ENCODE measurements at places on chromosomes 7 and 10.

DNA sequence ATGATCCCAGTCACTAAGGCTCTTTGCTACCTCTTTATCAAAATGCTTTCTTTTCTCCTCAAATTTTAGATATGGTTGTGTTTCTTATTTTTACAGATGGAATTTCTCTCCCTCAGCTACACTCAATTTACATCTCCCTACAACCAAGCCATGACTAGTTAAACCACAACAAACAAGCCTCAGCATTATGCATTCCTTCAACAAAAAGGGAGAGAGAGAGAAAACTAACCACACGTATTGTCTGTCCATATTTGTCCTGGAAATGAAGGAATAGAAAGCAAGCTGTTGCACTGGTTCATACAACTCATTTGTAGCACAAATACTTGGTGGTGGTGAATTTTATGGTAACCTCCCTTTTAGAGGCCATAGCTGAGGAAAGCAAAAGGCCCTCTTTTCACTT, 286.4 kb downstream of the AHR start:
- no peak for DNase-seq

DNA sequence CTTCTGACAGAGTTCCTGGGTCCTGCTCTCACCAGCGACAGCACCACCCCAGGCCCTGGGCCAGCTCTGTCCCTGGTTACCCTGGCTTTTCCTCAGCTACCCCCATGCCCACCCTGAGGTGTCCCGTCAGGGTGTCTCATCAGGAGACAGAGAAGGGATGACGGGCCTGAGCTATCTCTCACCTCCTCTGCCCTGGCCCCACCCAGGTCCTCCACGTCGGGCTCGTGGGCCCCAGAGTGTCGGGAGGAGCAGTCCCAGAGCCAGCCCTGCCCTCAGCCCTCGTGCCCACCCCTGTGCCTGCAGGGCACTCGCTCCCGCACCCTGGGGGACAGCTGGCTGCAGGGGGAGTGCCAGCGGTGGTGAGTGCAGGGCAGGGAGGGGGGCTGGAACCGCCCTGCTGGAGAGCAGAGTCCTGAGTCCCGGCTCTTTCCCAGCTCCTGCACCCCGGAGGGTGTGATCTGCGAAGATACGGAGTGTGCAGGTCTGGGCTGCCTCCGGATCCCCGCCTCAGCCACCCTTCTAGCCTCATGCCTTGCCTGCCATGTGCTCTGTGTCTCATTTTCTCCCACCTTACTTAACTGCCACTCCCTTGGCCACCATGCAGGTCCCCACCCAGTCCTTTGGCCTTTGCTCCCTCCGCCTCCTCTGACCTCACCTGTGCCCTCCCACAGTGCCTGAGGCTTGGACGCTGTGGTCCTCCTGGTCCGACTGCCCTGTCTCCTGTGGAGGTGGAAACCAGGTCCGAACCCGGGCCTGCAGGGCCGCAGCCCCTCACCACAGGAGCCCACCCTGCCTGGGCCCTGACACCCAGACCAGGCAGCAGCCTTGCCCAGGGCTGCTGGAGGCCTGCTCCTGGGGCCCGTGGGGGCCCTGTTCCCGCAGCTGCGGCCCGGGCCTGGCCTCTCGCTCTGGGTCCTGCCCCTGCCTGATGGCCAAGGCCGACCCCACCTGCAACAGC, 16.7 kb upstream of the ZNF862 start:
- no peak for DNase-seq

DNA sequence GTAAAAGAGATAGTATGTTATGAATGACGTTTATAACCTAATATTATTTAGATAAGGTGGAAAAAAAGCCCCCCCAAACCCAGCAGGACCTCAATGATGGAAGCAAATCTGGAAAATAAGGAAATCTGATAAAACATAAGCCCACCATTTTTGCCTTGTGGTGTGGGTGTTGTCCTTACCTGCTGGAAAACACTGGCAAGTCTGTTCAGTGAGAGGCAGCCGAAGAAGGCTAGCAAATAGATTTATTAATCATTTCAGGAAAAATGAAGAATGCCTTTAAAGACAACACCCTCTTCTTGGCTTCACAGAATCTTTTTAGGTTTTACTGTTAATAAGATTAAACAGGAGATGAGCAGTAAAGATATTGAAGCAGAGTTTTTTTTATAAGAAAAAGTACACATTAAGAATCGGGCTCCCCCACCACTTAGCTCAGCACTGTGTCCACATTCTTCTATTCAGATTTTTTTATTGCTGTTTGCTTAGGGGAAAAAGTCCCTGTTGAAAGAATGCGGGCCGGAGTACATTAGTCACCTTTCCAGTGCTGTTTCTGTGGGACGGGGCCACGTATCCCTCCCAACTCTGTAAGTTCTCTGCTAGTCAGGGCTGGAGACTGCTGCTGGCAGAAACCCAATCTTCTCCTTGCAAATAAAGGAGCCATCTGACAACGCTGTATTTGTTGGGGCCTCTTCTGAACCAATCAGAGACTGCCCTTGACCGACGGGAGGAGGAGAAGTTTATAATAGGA, 104.1 kb downstream of the EVX1 start:
- DNase-seq = peak; percentile 36

DNA sequence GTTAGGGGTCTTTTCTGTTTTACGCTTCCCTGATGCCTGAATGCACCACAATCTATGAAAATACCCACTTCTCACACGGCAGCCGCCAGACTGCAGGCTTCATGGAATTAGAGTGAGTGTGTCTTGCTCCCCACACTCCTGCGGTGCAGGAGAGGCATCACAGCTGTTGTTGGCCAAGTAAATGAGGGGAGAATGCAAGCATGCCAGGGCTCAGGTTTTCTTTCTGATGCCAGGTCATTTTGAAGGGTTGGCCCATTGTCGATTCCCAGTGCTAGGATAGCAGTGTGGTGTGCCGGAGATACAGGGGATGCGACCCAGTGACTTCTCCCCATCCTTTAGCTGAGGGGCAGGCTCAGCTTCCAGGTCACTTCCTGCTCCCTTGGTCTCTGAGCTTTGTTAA, 16.3 kb downstream of the CXCL12 start:
- DNase-seq = no peak

- DNase-seq = no peak
Measured at GRCh38 chr7:107309296-107309695, 140.5 kb downstream of the HBP1 start.

- no peak for DNase-seq
Measured at GRCh38 chr10:74432841-74433594, 282.0 kb downstream of the ADK start.

- no peak for DNase-seq
Measured at GRCh38 chr10:29279779-29280487, 8.9 kb upstream of the LYZL1 start.

GRCh38 chr7:41708581-41709358, 5.9 kb upstream of the INHBA start:
- DNase-seq = no peak

DNA sequence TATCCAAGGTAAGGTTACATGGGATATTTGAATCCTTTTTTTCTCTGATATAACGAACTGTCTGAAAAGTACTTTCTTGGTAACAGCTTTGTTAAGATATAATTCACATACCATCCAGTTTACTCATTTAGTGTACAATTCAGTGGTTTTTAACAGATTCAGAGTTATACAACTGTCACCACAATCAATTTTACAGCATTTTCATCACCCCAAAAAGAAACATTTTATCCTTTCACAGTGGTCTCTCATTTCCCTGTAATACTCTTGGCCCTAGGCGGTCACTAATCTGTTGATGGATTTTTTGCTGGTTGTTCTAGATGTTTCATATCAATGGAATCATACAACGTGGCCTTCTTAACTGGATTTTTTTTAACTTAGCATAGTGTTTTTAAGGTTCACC, 91.6 kb downstream of the GLCCI1 start:
- DNase-seq = no peak

GRCh38 chr7:45872116-45873034, 507 bp downstream of the CCDC201 start:
- peak; percentile 60 for DNase-seq

DNA sequence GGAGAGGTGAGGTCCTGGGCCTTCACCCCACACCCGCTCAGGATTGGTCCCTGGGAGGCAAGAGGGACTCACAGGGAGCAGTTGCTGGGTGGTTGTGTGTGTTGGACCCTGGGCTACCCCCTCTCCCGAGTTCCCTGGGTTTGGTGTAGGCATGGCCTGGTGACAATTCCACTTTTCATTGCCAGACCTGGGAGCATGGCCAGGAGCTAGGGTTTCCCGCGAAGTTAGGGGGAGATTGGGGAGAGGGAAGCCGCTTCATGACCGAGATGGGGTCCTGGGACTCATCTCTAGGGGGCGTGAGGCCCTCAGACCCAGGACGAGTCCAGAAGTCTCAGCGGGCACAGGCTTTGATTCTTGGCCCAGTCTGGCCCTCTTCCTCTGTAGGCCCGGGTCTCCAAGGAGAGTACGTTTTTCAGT, 606 bp downstream of the PALD1 start:
- no peak for DNase-seq

GRCh38 chr7:36312064-36312914, 77.4 kb upstream of the ANLN start:
- DNase-seq = peak; percentile 79

DNA sequence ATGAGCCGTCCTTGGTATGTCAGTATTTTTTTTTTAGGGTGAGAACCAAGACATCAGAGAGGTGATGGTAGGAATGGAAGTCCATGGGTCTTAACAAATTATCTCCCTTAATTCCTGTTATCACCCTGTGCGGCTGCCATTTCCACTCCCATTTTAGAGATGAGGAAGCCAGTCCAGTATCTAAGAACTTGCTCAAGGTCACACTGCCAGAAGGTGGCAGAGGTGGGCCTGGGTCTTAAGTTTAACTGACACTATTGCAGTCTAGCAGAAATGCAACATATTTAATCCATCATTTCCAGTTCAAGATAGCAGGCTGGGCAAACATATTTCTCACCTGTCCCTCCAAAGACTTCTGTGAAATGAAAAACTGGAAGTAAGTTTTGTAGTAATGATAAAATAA, 108.3 kb downstream of the GLI3 start:
- DNase-seq = no peak

DNA sequence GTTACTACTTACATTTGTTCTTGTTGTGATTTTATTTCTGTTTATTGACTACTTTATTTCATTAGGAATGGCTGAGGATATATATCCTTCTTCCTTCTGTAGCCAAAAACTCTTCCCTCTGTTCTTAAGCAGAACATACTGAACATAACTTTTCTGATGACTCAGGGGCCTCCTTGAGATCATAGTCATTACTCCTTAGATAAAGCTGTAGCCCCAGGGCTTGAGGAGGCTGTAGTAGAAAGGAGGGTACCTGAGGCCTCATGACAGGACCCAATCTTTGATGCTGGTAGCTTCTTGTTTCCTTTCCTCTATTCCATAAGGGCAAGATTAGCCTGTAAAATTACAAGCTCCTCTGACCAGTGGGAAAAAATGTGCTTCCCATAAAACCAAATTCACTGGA, 41.2 kb upstream of the FGFR2 start:
- DNase-seq = no peak

- DNase-seq = no peak
Measured at GRCh38 chr10:103102195-103102594, 90.9 kb downstream of the NT5C2 start.

GRCh38 chr10:105596749-105597148, 955.7 kb downstream of the SORCS3 start:
- no peak for DNase-seq

GRCh38 chr10:126420567-126421300, 32.5 kb upstream of the ADAM12 start:
- DNase-seq = no peak

DNA sequence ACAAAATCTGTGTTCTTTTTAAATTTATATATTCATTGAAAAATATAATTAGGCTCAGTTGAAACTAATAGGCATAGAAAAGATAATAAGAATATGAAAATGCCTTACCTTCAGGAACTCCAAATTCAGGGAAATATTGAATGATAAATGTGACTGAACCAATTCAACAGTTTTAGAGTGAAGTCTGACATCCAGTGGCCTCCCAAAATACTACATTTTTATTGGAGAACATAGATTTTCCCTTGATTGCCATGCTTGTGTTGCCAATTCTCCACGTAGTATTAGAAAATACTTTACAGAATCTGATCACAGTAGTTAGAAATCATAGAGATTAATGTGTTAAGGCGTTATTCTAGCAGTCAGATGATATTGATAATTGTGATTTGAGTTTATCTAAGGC, 1246.7 kb downstream of the GATA3 start:
- no peak for DNase-seq

DNA sequence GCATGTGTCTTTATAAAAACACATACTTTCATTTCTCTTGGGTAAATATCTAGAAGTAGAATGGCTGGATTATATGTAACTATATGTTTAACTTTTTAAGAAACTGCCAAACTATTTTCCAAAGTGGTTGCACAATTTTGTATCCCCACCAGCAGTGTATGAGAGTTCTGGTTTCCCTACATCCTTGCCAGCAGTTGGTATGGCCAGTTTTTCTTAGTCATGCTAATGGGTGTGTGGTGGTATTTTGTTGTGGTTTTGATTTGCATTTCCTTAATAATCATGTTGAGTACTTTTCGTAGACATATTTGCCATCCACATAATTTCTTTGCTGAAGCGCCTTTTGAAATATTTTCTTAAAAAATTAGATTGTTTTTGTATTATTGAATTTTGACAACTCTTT, 60.3 kb downstream of the NEUROG3 start:
- no peak for DNase-seq

DNA sequence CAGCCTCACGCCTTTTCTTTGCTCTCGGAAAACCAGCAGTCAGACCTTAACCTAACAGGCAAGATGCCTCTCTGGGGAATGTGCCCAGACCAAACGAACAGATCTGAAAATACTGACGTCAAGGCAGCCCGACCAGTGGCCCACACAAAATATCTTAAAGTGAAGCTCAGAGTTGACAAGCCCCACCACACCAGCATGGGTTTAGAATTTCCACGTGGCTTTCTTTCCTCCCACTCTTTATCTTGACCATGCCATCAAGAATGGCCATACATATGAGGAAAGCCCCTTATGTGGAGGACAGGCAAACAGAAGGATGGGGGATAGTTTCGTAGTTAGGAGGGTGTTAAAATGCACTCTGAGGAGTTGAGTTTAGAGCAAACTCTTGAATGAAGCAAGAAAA, 89.8 kb downstream of the MRPL32 start:
- no peak for DNase-seq

- no peak for DNase-seq
Measured at GRCh38 chr7:21526007-21526406, 16.8 kb upstream of the DNAH11 start.

GRCh38 chr10:89304925-89305324, 3.1 kb downstream of the IFIT2 start:
- no peak for DNase-seq

DNA sequence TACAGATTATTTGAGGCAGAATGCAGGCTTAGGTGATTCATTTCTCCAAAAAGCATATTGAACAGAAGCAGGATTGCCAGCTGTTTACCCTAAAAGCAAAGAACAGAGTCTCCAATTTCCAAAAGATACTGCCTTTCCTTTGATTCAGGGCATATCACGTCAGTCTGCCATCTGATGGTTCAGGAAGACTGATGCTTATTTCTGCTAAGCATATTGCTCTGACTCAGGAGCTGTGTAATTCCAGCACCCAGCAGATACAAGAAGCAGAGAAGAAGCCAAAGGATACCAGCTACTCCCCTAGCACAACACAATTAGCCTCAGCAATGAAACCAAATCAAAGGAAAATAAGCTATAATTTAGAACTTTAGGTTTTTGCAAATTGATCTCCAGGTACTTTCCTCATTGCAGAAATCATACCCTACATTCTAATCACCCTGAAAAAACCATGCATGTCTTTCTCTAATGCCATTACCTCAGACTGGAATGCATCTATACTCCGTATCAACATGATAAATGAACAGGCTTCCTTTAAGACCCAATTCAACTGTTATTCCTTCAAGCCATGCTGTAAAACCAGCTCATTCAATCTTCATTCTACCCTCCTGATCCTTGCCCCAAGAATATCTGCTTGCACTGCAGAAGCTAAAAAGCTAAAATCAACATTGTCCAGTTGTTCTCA, 55.1 kb downstream of the ABI1 start:
- no peak for DNase-seq
